ENCODE measurements at places on chromosomes 16 and 17.

GRCh38 chr16:53089434-53090285, 34.9 kb downstream of the CHD9 start:
- no peak for DNase-seq

DNA sequence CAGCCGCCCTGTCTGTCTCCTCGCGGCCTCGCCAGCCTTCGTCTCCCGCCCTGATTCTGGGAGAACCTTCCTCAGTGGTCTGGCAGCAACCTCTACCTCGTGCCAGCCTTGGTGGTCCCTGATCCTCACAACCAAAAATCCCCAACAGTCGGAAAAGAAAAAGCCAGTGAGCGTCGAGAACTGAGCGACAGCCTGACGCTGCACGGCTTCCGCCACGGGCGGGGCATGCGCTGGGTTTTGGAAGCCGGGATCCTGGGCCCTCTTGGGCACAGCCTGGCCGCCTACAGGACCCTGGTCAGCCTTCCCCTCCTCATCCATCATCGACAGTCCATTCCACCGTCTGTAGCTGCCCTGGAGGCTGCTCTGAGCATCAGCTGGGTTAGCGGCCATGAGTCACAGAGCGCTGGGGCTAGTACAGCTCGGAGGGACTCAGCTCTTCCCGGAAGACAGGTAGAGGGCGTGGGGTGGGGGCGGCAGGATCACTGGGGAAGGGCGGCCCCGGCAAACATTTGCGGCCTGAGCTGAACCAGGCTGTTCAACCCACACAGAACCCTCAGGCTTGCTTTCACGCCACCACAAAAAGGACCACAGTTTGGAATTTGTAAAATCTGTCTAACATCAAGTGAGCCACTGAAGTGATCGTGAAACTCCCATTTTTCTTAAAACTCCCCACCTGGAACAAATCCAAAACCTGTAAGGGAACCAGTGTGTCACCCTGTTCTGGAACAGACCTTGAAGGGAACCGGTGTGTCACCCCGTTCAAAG, 55.4 kb upstream of the DOC2B start:
- DNase-seq, result no peak

- DNase-seq, result no peak
Measured at GRCh38 chr16:77840673-77841501, 52.5 kb downstream of the VAT1L start.

- DNase-seq, result no peak
Measured at GRCh38 chr16:87837627-87838289, 31.5 kb downstream of the SLC7A5 start.

DNA sequence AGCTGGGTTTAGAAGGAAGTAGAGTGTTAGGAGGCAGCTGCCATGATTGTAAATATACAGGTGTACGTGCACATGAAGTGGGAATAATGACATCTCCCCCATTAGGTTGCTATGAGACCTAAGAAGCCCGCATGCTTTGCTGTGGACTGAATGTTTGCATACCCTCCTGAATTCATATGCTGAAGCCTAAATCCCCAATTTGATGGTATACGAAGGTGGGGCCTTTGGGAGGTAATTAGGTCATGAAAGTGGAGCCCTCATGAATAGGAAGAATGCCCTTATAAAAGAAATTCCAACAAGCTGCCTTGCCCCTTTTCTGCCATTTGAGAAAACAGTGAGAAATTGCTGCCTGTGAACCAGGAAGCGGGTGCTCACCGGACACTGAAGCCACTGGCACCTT, 44.0 kb downstream of the CCDC182 start:
- DNase-seq, result no peak

GRCh38 chr17:17847726-17848125, 10.9 kb upstream of the SREBF1 start:
- DNase-seq, result no peak

DNA sequence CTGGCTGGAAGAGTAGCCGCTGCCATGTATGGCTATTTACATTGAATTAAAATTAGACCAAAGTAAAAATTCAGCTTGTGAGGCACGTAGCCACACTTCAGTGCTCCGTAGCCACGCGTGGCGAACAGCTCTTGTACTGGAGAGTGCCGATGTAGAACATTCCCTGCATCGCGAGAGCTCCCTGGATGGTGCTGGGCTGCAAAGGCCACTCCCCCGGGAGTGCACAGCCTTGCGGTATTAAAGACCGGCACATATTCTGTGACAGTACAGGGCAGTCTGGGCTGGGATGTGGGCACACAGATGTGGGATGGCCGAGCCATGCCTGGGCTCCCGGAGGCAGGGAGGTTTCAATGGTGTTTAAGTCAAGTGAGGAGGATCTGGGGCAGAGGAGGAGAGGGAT, 102.2 kb downstream of the CMIP start:
- no peak for DNase-seq

GRCh38 chr17:57294629-57295501, 38.5 kb downstream of the MSI2 start:
- peak; percentile 76 for DNase-seq

DNA sequence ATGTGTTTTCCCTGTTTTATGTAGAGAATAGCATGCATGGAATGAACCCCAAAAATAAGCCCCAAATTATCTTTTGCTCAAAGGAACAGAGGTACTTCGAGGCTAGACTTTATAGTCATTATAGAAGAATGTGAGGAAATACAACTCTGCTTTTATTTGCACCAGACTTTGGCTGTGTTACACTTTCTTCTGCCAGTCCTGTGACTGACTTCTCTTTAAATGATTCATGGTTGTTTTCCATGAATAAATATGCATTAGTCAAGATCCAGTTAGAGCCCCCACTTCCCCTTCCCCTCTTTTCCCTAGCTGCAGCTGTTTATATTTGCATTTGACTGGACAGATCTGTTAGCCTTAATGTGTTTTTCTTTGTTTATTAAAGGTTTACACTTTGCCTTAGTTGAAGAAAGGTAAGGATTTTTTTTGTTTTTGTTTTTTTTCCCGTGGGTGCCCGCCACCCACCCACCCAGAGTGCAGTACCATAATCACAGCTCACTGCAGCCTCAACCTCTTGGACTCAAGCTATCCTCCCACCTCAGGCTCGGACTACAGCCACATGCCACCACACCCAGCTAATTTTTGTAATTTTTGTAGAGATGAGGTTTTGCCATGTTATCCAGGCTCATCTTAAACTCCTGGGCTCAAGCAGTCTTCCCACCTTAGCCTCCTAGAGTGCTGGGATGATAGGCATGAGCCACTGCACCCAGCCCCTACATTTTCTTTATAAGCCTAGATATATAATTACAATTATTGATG, 152.6 kb downstream of the CYB561 start:
- DNase-seq, result no peak

DNA sequence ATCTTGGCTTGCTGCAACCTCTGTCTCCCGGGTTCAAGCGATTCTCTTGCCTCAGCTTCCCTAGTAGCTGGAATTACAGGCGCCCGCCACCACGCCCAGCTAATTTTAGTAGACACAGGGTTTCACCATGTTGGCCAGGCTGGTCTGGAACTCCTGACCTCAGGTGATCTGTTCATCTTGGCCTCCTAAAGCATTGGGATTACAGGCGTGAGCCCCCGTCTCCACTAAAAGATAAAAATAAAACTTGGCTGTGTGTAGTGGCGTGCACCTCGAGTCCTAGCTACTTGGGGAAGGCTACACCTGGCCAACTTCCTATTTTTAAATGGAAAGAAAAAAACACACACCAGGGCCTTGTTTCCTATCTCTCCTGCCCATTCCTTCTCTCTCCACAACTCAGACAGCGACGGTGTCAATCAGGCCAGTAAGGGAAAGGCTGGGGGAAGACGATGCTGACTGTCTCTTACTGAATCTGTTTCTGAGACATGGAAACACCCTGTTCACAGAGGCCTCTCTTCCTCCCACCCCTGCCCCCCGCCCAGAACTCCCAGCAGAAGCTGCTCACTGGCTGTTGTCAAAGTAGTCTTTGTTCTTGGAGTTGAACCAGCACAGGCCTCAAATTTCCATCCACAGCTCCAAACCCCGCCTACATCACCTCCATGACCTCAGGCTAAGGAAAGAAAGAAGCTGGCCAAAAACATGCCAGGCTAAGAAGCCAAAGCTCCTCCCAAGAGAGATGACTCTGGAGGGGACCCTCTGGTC, 96.6 kb downstream of the NXN start:
- no peak for DNase-seq

DNA sequence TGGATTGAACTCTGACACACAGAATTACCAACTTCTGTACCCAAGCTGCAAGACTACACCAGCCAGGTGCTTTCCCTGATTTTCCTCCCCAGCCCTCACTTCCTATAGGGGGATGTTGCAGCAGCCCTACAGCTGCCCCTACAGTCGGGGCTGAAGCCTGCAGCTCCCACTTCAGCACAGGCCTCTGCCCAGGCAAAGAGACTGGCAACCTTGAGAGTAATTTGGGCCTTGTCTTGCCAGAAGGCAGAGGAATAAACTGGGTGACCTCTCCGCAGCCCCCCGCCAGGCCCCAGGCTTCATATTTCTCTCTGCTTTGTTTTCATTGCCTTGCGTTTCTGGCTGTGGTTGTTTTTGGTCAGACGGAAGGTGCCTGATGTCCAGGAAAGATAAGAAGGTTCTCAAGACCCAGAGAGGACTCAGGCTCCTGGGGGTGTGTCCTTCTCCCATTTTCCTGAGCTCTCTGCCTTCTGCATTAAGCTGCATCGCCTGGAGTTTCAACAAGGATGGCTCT, 32.0 kb downstream of the SLC6A4 start:
- DNase-seq, result no peak

DNA sequence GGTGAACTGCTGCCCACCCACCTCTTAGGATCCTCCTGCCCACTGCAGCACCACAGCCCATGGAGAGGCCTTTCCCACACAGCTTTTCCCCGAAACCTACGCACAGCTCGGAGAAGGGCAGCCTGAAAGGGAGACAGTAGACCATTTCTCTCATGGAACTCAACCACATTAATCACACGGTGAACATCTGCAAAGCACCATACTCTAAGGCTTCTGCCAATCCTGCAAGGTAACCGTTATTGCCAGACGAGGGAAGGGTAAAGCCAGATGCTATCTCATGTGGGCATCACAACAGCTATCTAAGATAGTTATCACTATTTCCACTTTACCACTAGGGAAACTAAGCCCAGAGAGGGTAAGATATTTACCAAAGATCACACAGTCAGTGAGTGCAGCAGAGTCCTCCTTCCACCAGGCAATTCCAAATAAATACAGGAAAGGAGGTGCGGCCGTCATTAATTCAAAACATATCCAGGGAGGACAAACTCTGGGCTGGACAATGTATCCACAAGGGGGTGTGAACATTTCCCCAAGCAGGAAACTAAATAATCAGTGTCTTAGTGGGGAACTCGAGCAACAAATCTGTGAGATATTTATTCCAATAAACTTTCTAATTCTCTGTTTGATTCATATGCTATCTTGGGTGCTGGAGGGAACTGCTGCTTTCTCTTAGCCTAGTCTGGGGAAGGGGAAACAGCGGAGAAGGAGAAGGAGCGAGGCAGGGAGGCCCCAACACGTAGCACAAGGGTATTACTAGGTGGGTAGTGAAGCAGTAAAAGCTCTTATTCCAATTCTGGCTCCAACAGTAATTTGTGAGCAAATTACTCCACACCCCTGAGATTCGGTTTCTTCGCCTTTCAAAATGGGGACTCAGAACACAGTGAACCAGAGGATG, 723 bp downstream of the TMEM186 start:
- DNase-seq, result peak; percentile 15

DNA sequence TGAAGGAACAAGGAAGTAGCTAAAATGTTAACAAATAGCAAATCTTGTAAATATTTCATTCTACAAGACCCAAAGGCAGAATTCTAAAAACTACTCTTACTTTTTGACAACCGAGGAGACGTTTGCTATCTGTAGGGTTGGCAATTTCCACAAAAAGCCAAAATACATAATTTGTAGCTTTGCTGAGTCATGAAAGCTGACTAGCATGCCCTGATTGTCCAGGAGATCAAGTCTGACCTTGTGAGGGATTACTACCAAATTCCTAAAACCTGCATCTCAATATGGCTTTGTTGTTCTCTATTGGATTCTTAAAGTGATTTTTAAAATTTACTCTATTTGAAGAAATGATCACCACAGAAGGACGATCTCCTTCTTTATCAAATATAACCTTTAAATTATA, 10.8 kb downstream of the DNAJA2 start:
- no peak for DNase-seq

DNA sequence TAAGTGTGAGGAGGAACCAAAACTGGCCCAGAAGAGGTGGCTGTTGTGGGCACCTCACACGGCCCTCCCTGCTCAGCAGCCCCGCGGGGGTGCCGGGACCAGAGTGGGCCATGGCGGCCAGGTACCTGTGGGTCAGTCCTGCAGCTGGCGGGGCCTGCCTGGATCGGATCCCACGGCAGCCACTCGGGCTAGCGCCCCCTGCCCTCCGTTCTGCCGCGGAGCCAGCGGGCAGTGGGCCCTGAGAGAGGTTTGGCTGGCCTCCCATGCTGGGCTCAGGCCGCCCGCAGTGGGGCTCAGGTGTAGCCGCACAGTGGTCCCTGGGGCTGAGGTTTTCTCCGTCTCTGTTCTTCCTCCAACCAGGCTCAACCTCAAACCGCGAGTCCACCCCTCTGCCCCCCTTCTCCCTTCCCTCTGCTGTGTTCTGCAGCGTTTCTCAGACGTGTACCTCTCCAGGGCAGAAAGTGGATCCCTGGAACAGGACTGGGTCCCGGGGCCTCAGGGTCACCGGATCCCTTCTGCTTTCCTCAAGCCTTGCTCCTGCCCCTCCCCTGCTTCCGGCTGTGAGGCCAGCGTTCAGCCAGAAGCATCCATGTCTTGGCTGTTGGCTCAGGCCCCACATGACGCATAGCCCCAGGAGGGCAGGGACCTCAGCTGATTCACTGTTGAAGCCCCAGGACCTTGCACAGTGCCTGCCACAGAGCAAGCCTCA, 28.6 kb upstream of the ITGA3 start:
- DNase-seq, result no peak

GRCh38 chr17:75478508-75478907, 22.1 kb downstream of the TMEM94 start:
- no peak for DNase-seq

GRCh38 chr16:4674926-4675530, 18.3 kb upstream of the NUDT16L1 start:
- no peak for DNase-seq

GRCh38 chr17:66960613-66961012, 3.9 kb upstream of the CACNG4 start:
- no peak for DNase-seq

- no peak for DNase-seq
Measured at GRCh38 chr17:11387610-11388009, 146.6 kb downstream of the SHISA6 start.

- DNase-seq, result no peak
Measured at GRCh38 chr16:1345087-1345486, 6.6 kb downstream of the TSR3 start.

- no peak for DNase-seq
Measured at GRCh38 chr17:74181341-74181740, 22.1 kb upstream of the RPL38 start.

GRCh38 chr16:67514382-67514828, 14.2 kb upstream of the RIPOR1 start:
- DNase-seq, result peak; percentile 98
